ENCODE measurements at places on chromosomes 6 and 20.

- no peak overlapping the region for H3K4me3 ChIP-seq
- H3K4me1 ChIP-seq, result peaks cover 6% of the 10 kb centered on the region
- H3K27me3 ChIP-seq, result no peaks in the 10 kb centered on the region
- no peaks in the 10 kb centered on the region for H3K36me3 ChIP-seq
- peak overlapping the region; percentile 29 for H3K27ac ChIP-seq
- no peak for DNase-seq
Observed at GRCh38 chr20:9160757-9161156, 91.9 kb downstream of the PLCB4 start.

GRCh38 chr20:49284818-49285217, 7.0 kb upstream of the ZNFX1 start:
- peak overlapping the region; percentile 98 for H3K27ac ChIP-seq
- H3K36me3 ChIP-seq, result peaks cover 98% of the 10 kb centered on the region
- H3K27me3 ChIP-seq, result no peaks in the 10 kb centered on the region
- no peak for DNase-seq
- H3K4me3 ChIP-seq, result peak overlapping the region; percentile 9

- no peaks in the 10 kb centered on the region for H3K27me3 ChIP-seq
- peak overlapping the region; percentile 88 for H3K27ac ChIP-seq
- no peak overlapping the region for H3K4me3 ChIP-seq
- H3K36me3 ChIP-seq, result no peaks in the 10 kb centered on the region
- H3K4me1 ChIP-seq, result peaks cover 29% of the 10 kb centered on the region
- no peak for DNase-seq
Observed at GRCh38 chr6:17714177-17714576, 7.5 kb upstream of the NUP153 start.

DNA sequence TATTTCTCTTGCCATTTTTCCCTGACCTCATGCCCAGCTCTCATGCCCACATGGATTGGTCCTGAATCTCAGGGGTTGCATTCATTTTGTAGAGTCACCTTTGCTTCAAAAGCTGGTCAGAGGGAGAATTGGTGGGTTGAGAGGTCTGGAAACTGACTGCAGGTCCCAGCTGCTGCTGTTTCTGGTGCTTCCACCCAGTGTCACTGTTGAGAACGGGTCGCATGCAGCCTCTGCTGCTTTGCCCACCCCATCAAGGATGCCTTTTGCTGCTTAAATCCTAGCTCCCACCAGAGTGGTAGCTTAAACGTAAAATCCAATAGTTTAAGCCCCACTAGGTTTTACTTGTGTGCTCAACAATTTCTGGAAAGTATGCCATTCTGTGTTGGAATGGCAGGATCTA, 211.4 kb upstream of the TSHZ2 start:
- no peak overlapping the region for H3K4me3 ChIP-seq
- DNase-seq, result no peak
- H3K36me3 ChIP-seq, result no peaks in the 10 kb centered on the region
- H3K27me3 ChIP-seq, result no peaks in the 10 kb centered on the region
- H3K27ac ChIP-seq, result no peak overlapping the region
- no peaks in the 10 kb centered on the region for H3K4me1 ChIP-seq

DNA sequence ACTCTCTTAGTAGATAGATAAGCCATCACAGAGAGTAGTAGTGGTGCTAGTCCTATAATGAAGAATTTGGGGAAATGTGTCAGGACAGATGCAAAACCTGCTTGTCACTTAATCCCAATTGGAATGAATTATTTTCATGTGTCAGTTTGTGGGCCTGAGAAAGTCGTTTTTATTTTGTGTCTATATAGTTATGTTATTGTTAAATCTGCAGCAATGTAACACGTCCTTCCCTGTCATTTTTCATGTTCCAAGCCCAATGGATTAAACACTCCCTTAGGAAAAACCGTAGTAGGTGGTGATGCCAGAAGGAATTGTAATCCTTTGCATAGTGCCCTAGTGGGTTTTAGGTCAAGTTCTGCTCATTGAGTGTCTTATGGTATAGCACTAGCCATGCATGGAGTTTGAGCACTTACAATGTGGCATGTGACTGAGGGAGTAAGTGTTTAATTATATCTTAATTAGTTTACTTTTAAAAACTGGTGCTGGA, 105.9 kb upstream of the PRSS16 start:
- peaks cover 2% of the 10 kb centered on the region for H3K36me3 ChIP-seq
- H3K4me3 ChIP-seq, result peak overlapping the region; percentile 60
- H3K27me3 ChIP-seq, result no peaks in the 10 kb centered on the region
- DNase-seq, result no peak
